ENCODE measurements at places on chromosomes 11 and 22. TPM values are rescaled to one million over a fixed set of nuclear protein-coding genes. Genes with fewer than 3 reads are reported as not detected.

DNA sequence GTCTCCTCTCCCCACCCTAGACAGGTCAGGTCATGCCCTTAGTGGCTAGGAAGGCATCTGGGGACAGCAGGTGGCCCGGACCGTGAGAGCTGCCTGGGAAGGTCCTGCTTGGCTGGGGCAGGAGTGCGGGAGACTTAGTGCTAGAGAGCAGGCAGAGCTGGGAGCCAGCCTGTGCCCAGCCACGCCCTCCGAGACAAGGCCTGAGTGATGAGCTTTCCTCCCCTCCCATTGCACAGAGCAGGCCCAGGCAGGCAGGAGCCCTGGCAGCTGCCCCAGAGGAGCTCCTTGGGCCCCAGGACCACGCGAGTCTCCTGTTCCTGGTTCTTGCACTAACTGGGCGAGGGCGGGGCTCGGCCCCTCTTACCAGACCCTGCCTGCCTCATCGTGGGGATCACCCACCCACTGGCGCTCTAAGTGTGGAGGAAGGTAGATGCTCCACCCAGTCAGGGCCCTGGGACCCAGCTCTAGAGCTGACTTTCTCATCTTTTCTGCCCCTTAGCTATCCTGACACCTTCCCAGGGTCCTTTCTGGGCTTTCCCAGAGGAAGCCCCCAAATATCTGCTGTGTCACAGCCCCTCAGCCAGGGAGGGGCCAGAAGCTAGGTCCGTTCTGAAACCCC is 44.9 kb downstream of the MACROD1 start:
- no peaks in the 10 kb centered on the region for H3K36me3 ChIP-seq
- no peak for DNase-seq
- no peak overlapping the region for H3K4me3 ChIP-seq
- no peaks in the 10 kb centered on the region for H3K27me3 ChIP-seq

GRCh38 chr11:40302669-40303068 is 1156.8 kb downstream of the LRRC4C start:
- no peaks in the 10 kb centered on the region for H3K36me3 ChIP-seq
- H3K4me1 ChIP-seq: no peaks in the 10 kb centered on the region
- H3K27ac ChIP-seq: no peak overlapping the region
- H3K27me3 ChIP-seq: no peaks in the 10 kb centered on the region
- H3K4me3 ChIP-seq: no peak overlapping the region

DNA sequence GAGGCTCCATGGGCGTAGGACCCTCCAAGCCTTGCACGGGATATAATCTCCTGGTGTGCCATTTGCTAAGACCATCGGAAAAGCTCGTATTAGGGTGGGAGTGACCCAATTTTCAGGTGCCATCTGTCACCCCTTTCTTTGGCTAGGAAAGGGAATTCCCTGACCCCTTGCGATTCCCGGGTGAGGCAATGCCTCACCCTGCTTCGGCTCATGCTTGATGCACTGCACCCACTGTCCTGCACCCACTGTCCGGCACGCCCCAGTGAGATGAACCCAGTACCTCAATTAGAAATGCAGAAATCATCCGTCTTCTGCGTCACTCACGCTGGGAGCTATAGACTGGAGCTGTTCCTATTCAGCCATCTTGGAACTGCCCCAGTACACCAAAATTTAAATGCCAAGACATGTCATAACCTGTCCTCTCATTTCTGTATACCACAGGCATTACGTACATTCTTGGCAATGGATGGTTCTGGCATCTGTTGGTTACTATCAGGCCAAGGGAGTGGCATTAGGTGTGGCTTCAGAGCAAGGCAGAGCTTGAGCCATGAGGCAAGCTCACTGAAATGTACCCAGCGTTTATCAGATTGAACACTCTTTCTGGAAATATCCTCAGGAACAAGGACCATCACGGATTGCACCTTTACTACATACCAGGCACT is 95.4 kb upstream of the GALNT18 start:
- H3K36me3 ChIP-seq: no peaks in the 10 kb centered on the region
- no peak overlapping the region for H3K4me3 ChIP-seq
- no peaks in the 10 kb centered on the region for H3K4me1 ChIP-seq
- no peaks in the 10 kb centered on the region for H3K27me3 ChIP-seq
- DNase-seq: no peak

GRCh38 chr11:64436000-64436399 is 77.0 kb downstream of the RPS6KA4 start:
- H3K4me1 ChIP-seq: no peaks in the 10 kb centered on the region
- H3K4me3 ChIP-seq: no peak overlapping the region
- H3K36me3 ChIP-seq: no peaks in the 10 kb centered on the region
- DNase-seq: no peak
- no peaks in the 10 kb centered on the region for H3K27me3 ChIP-seq

- no peak overlapping the region for H3K27ac ChIP-seq
- no peak overlapping the region for H3K4me3 ChIP-seq
- DNase-seq: no peak
- H3K36me3 ChIP-seq: no peaks in the 10 kb centered on the region
Observed at GRCh38 chr11:132240374-132240773, 870.0 kb downstream of the NTM start.

DNA sequence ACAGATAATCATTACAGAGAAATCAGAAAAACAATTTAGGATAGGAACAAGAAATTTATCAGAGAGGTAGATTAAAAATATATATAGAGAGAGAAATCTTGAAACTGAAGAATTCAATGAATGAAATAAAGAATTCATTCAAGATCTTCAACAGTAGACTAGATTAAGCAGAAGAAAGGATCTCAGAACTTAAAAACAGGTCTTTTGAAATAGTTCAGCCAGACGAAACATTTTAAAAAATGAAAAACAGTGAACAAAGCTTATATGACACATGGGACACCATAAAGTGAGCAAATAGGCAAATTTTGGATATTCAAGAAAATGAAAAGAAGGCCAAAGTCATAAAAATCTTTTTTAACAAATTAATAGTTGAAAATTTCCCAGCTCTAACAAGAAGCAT is 138.8 kb downstream of the CASP12 start:
- DNase-seq: no peak
- H3K36me3 ChIP-seq: no peaks in the 10 kb centered on the region
- H3K4me1 ChIP-seq: no peaks in the 10 kb centered on the region
- H3K4me3 ChIP-seq: no peak overlapping the region

DNA sequence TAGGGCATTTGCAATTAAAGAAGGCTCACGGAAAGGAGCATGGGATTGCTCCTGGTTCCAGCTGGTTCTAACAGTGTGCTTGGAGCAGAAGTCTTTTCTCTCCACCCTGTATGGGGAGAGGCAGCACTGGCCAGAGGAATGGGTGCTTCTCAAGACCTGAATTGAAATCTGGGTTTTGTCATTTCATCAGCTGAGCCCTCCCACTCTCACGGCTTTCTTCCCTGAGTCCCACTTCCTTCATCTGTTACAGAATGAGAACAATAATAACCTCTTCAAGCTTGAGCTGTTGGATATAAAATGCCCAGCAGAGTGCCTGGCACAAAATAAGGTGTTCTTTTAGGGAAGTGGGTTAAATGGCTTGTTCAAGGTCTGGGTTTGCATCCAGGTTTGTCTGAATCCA is 17.2 kb downstream of the CNTF start:
- H3K36me3 ChIP-seq: no peaks in the 10 kb centered on the region
- no peak for DNase-seq
- H3K4me1 ChIP-seq: peaks cover 15% of the 10 kb centered on the region

DNA sequence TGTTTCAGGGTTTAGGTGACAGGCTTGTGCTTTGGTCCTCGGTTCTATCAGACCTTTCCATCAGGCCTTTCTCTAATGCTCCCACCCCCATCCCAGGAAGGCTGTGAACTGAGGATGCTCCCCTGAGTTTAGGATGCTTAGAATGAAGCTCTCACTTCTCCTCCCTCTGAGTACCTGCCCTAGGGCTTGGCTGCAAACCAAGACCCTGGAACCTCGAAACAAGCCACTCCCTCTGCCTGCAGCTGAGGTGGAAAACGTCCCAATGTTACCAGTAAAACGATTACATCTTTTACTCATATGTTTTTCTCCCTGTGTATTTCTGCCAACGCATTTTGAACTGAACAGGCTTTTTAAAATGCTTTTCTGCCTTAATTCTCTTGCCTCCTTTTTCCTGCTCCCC is 54.5 kb upstream of the BMAL1 start:
- no peaks in the 10 kb centered on the region for H3K36me3 ChIP-seq
- no peak for DNase-seq
- no peak overlapping the region for H3K27ac ChIP-seq
- H3K27me3 ChIP-seq: no peaks in the 10 kb centered on the region
- no peak overlapping the region for H3K4me3 ChIP-seq
- no peaks in the 10 kb centered on the region for H3K4me1 ChIP-seq

The PDE3B gene
- total RNA-seq: 17.4 TPM

The MED17 gene
- total RNA-seq: 18.9 TPM

The TREH gene
- 2.0 TPM for total RNA-seq

The GLYAT gene
- not detected for total RNA-seq

The POU2AF1 gene
- total RNA-seq: 8.9 TPM

The SYVN1 gene
- total RNA-seq: 41.0 TPM
